ENCODE measurements at places on chromosomes 11 and 22.
A peak's percentile ranks its signal among the peaks of the same experiment; 100 is the strongest.

DNA sequence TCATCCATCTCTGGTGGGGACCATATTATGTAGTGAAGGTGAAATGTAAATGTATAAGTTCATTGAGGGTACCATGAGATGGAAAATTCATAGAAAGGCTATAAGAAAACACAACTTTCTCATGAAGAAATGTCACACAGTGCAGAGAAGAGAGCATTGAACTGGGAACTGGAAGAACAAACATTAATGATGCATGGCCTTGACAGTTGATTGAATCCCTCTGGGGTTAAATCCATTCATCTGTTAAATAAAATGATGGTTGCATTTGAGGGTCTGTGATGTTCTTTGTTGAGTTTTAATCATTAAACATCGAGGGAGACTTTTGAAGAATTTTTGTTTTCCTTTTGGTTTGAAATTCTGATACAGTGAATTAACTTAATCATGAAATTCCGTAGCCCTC is 1401.4 kb downstream of the FAM181B start:
- DNase-seq, result no peak

DNA sequence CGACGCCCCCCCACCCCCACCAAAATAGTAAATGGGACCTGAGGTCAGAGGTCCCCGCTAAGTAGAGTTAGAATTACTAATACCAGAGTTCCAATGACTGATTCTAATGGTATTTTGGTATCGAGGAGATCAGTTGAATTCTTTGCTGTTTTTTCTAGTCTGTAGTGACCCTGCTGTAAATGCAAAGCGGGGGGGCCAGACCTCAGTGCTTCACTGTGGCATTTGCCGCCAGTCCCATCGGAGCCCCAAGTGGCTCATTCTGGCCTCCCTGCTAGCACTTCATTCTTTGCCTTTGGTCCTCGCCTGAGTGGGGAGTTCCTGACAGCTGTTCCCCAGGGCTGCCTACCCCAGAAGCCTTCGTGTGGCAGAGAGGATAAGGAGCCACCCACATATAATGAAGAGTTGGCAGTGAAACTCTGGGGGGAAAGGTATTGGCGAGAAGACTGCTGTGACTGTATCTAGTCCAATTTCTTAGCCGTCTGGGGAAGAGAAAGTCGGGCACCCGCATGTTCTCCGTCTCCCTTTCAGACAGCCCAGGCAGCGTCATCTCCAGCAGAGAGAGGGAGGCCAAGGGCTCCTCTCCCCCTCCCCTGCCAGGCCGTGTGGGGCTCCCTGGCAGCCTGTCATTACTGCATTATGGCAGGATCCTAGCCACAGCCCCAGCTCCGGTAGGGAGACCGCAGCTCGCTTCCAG is 19.4 kb upstream of the CABP7 start:
- DNase-seq, result no peak

DNA sequence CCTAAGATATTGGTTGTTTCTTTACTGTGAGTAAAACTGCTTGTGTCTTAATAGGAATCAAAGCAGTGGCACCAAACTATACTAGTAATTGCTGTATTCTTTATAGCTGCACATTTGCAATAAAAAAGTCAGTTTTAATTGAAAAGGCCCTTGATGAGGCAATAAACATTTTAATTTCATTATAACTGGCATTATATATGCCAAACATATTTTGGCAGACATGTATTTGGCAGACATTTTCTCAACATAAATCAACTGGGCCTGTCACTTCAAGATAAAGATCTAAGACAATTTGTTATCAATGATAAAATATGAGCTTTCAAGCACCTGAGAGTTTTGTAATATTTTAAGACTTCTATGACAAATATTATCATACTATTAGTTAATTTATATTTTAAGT is 245.7 kb downstream of the SBF2 start:
- no peak for DNase-seq

GRCh38 chr22:45204819-45205218 is 35.9 kb downstream of the KIAA0930 start:
- DNase-seq, result no peak

DNA sequence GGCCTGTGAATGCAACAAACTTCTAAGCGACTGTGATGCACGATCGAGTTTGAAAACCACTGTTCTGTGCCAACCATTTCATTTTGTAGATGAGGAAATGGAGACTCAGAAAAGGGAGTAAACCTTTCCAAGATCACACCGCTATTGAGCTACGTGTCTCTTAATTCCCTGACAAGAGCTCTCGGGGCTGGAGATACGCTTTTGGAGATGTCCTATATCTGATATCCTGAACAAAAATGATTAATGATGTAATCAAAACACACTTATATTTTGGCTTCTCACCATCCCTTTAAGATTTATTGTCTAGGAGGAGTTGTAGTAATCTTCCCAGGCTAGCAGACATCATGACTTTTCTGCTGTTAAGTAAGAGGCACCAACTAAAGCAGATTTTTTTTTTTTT is 1.7 kb upstream of the PARVA start:
- DNase-seq, result no peak

GRCh38 chr22:47375621-47376321 is 613.3 kb downstream of the TBC1D22A start:
- no peak for DNase-seq

GRCh38 chr11:113651023-113651422 is 55.1 kb downstream of the TMPRSS5 start:
- no peak for DNase-seq

- DNase-seq, result no peak
Measured at GRCh38 chr11:14253840-14254239, 105.1 kb downstream of the RRAS2 start.

GRCh38 chr22:39349967-39350726 is at the start of gene SYNGR1:
Gene SYNGR1 (plus strand): TSS chr22:39349991. CDS start chr22:39350011, 20 bp downstream.
- no peak for DNase-seq

- DNase-seq, result no peak
Measured at GRCh38 chr11:72230764-72231365, 6.3 kb downstream of the INPPL1 start.

GRCh38 chr11:91802475-91802874 is 422.1 kb upstream of the FAT3 start:
- DNase-seq, result no peak

DNA sequence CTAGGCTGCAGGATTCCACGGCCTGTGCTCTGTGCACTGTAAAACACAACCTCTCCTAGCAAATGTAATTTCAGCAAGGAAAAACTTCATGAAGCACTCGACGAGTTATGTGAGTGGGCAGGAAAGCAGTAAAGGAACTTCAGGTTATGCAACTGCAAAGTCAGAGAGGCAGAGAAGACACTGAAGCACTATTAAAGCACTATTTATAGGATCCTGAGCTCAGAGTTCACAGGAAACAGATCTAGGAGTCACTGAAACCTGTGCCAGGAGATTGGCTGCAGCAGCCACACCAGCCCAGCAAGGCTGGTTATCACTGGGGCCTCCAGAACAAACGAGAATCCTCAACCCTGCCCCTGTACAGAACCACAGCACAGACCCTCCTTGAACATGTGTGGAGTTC is 2.5 kb downstream of the SMIM35 start:
- no peak for DNase-seq

DNA sequence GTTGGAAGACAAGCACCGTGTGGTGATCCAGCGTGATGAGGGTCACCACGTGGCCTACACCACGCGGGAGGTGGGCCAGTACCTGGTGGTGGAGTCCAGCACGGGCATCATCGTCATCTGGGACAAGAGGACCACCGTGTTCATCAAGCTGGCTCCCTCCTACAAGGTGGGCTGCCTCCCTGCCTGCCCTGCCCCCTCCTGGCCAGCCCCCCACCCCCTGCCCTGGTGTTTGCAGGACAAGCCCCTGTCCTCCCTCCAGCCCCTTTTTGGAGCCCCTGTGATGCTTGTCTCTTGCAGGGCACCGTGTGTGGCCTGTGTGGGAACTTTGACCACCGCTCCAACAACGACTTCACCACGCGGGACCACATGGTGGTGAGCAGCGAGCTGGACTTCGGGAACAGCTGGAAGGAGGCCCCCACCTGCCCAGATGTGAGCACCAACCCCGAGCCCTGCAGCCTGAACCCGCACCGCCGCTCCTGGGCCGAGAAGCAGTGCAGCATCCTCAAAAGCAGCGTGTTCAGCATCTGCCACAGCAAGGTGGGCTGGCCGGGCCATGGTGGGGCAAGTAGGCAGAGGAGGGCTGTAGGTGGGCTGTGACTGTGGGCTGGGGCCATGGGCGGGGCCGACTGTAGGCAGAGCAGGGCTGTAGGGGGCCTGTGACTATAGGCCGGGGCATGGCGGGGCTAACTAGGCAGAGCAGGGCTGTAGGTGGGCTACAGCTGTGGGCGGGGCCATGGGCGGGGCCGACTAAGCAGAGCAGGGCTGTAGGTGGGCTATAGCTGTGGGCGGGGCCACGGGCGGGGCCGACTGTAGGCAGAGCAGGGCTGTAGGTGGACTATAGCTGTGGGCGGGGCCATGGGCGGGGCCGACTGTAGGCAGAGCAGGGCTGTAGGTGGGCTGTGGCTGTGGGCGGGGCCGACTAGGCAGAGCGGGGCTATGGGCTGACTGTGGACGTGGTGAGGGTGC is 13.6 kb downstream of the MUC2 start:
- no peak for DNase-seq

- DNase-seq, result no peak
Measured at GRCh38 chr11:108914211-108914610, 249.3 kb downstream of the DDX10 start.

DNA sequence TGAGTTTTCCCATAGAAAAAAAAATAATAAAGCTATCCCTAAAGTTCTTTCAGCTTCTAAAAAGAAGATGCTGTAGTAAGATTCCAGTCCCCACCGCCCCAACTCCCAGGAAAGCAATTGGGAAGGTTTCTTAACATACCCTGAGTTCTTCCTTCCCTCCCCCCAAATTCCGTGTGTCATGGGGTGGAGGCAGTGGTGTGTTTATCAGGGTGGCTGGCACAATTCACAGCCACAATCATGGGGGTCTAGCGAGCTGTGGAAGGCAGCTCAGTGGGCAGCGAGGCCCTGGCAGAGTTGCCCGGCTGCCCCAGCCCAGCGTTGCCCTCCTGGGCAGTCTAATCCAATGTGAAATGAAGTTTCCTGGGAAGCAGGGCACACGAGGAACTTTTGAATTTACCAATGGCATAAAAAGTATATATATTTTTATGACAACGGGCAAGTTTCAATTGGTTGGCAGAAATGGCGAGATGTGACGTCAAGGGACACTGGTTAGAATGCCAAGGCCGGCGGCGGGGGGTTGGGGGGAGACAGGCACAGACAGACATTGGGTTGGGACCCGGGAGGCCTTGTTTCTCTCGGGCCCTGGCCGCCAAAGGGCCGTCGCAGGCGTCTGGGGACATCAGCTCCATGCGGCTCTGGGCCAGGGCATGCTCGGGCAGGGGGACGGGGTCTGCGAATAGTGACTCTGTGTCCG is 80.7 kb upstream of the PPARA start:
- DNase-seq, result no peak

- DNase-seq, result peak; percentile 6
Measured at GRCh38 chr11:122202951-122203456, 87.0 kb upstream of the BLID start.

DNA sequence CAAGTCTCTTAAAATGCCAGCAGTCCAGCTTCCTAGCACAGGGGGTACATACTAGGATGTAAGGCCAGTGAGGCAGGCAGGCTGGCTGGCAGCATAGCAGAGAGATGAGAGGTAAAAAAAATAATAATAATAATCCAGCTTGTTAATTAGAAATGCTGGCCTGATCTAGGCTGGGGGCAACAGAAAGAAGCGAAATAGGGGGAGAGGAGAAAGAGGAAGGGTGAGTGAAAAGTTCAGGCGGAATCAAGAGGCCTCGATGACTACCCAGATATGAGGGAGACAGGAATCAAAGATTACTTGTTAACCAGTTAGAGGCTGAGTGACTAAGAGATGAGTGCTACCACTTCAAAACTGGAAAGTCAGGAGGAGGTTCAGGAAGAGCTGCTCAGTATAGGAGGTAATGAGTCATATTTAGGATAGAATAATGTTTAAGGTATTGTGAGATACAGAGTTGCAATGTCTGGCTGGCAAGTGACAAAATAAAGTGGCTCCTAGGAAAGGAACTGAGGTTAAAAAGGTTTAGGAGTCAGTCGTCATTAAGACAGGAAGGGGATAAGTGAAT is 2.8 kb downstream of the ALKBH8 start:
- no peak for DNase-seq

- DNase-seq, result no peak
Measured at GRCh38 chr22:46280063-46280817, 12.4 kb downstream of the TTC38 start.

GRCh38 chr11:26951809-26952515 is 42.0 kb upstream of the FIBIN start:
- no peak for DNase-seq

DNA sequence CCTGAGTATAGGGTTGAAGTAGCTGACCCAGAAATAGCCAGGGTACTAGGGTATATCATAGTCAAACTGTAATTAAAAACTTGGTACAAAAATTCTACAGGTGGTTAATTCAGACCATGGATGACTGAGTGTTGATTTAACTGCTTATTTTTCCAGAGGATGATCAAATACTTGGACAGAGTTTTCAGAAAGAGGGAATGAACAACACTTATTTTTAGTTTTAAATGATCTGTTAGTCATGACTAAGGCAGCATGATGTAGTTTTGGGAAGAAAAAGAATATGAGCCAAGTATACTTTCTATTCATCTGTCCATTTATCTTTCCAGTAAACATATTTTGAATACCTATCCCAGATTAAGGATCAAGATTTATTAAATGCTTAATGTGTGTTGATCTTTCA is 19.8 kb upstream of the CCDC89 start:
- DNase-seq, result no peak

DNA sequence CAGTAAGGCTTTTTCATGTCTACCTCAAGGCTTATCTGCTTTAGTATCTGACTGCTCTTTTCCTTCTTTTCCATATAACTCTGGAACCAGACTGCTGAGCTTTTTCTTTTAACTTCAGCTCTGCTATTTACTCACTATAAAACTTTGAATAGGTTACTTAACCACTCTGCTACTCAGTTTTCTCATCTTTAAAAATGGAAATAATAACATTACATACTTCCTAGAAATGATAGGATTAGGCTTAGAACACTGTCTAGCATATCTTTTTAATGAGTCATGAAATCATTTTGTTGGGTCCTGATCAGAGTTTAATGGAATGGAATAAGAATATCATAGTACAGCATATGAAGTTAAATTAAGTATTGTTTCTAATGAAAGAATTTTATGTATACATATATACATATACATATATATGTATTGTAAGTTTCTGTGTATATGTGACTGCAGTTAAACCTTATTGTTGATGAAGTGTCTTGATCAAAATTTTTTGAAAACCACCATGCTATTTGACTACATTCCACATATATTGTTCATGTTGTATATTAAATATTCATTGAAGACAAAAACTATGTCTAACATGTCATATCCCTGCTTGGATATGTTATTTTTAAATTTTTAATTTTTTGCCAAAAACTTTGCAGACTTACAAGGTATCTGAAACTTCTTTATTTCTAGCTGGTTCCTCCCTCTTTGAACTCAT is 120.2 kb downstream of the METTL15 start:
- DNase-seq, result no peak

- DNase-seq, result no peak
Measured at GRCh38 chr22:30803679-30804078, 109.0 kb downstream of the OSBP2 start.

Measured in stimulated activated CD8-positive, alpha-beta memory T cell treated with anti-CD3 and anti-CD28 coated beads, Interleukin-7, amount 100 ng/mL, for 1 hour (primary cell).